Stimulated activated CD8-positive, alpha-beta memory T cell treated with anti-CD3 and anti-CD28 coated beads, Interleukin-4, amount 100 ng/mL, for 48 hours (primary cell): ENCODE measurements at places on chromosomes 5 and 9.

- DNase-seq: peak; percentile 88
These were observed 9.1 kb downstream of the MAN1B1 start for GRCh38 chr9:137095664-137096517.

DNA sequence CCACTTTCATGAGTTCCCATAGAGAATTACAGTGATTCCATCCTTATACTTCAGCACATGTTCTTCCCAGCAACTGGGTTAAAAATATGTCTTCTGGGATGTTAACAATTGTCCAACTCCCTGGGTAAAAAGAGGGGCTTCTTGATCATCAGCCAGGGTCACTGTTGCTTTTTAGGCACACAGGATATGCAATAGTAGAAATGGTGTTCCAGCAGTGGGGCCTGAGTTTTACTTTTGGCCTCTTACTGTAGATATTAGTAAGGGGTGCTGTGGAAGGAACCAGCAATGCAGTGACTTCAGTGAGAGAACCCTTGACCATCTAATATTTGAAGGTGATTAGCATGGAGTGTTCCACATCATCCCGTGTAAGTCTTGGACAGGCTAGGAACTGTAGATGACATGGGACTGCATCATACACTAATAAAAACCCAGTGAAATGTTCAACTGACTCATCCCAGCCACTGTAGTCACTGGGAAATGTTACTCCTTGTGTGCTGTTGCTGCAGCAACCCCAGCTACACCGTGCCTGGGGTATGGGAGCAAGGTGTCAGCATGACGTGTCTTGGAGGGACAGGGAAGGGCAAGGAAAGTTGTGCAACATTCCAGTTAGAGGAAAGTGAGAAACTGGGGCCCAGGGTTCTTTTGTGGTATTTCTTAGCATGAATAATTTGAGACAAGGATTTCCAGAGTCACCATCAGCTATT is 610.9 kb downstream of the RAB3C start:
- no peak for DNase-seq

DNA sequence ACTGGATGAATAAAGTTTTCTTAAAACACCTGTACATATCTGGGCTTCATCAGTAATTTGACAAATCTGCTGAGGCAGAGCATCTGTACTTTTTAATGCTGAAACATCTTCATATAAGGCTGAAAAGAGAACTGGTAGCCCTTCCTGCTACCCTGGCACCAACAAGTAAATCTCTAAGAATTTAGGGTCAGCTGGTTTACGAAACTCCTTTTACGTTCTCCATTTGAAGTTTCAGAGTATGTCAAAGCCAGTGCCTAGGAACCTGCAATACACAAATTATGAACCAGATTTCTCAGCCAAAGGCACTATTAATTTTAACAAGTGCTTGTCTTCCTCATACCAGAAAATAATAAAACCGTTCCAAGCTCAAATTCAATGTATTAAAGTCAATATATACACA is 3.8 kb downstream of the ZFAND5 start:
- DNase-seq: no peak

DNA sequence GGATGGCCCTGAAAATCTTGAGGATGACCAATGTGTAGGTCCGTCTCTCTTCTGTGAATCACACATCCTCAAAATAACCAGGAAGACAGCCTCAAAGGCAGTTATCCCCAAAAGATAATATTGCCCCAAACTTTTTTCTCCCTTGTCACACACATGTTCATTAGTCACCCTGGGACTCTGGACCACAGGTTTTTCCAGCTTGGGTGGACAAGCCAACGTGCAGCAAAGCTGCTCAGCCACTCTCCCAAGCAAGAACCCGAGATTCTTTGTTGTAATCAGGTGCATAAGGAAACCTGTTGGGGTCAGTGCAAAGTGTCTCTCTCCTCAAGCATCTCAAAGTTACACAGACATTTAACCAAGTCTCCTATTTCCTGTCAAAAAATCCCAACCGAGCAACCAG is 196.6 kb downstream of the GNA14 start:
- no peak for DNase-seq

- no peak for DNase-seq
These were observed 208.8 kb downstream of the MELK start for GRCh38 chr9:36781533-36781932.

GRCh38 chr5:158513490-158514318 is 586.0 kb downstream of the EBF1 start:
- no peak for DNase-seq

DNA sequence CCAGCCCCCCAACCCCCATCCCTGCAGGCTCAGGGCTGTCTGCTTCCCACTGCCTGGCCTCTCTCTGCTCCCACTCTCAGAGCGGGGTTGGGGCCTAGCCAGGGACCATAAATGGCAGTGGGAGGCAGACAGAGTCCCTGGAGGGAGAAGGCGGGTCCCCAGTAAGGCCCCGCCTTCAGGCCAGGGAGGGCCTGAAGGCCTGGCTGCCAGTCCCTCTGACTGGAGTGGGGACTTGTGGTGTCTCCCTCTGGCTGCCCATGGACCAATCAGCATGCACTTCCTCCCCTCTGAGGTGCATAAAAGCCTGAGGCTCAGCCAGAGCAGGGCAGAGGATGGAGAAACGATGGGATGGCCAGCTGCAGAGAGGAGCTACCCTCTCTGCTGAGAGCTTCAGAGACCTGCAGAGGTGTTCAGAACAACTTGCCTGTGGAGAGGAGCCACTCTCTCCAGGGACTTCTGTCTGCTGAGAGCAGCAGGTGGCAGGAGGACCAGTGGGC is 2.7 kb upstream of the BTNL9 start:
- no peak for DNase-seq

DNA sequence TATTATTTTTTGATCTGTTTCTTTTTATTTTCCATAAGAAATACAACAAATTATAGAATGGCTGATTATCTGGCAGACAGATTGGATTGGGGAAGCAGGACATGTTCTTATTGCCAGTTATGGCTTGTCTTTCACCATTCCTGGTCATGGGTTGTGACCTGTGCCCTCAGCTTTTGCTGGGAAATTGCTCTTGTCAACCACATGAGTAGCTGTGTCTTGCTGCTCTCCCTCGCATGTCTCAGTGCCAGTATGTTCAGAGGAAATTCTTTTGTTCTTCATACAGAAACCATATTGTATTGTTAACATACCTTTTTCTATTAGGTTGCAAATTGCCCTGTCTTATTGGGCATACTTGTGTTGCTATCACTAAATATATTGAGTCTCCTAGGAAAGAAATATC is 344.1 kb downstream of the OSTF1 start:
- no peak for DNase-seq

DNA sequence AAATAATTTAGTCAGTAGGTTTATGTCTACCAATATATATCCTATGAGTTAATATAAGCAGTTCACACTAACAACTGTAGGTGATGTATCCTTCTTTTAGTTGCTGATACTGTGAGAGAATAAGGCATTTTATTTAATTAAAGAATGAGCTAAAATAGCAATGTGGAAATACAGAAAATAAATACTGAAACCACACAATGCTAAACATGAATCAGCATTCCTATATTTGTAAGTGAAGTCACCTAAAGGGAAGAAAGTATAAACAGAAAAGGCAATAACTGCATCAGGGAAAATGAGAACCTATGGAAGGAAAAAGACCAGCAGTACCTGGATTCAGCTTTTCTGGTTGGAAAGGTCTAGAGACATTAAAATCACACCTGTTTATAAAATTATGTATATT is 336.0 kb downstream of the PDE4D start:
- DNase-seq: no peak

DNA sequence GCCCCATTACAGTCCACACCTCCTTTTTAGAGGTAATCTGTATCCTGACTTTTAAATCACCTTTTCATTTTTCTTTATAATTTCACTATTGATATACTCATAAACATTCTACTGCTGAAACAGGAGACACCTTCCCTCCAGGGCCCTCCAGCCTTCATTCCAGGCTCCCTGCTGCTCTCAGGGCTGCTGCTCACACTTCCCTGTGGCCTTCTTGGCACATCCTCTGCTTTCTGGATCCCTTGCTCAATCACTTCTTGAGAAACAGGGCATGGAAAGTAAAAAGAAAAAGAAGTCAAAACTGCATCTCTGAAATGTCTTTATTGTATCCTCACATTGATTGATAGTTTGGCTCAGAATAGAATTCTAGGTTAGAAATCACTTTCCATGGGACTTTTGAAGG is 19.3 kb upstream of the WNT8A start:
- no peak for DNase-seq

DNA sequence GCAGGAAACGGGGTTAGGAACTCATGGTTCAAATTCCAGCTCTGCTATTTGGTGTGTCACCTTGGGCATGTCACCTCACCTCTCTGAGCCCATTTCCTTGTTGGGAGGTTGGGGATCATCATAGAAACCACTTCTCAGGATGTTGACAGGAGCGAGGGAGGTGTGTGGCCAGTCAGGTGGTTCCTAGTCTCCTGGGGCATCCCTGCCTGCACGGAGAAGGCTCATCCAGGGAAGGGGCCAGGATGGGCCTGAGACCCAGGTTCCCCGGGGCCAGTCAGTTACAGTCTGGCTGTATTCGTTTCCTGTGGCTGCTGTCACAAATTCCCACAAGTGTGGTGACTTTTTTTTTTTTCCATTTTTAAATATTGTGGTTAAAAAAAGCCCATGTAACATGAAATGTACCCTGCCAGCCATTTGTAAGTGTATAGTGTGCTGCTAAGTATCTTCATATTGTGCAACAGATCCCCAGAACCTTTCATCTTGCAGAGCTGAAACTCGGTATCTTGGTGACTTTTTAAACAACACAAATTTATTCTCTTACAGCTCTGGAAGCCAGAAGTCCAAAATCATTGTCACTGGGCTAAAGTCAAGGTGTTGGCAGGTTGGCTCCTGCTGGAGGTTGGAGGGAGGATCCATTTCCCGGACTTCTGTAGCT is 78.7 kb upstream of the UNC5A start:
- no peak for DNase-seq

DNA sequence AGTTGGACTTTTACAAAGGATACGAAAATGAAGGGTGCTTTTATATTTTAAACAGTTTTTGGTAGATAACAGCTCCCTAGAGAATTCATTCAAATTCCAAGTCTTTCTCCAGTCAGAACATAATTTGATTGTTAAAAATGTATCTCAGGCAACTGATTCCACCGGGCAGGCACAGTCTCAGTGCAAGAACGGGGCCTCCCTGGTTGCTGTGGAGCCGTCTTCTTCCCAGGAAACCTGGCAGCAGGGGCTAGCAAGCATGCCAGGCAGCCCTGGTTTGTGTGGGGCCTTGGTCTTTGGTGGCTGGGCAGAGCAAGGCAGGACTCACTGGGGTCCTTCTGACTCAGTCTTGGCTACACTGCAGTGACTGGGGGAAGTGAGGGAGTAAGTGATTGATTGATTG is 143.5 kb downstream of the NXNL2 start:
- no peak for DNase-seq

- DNase-seq: no peak
These were observed 33.8 kb downstream of the ERGIC1 start for GRCh38 chr5:172867761-172868435.

DNA sequence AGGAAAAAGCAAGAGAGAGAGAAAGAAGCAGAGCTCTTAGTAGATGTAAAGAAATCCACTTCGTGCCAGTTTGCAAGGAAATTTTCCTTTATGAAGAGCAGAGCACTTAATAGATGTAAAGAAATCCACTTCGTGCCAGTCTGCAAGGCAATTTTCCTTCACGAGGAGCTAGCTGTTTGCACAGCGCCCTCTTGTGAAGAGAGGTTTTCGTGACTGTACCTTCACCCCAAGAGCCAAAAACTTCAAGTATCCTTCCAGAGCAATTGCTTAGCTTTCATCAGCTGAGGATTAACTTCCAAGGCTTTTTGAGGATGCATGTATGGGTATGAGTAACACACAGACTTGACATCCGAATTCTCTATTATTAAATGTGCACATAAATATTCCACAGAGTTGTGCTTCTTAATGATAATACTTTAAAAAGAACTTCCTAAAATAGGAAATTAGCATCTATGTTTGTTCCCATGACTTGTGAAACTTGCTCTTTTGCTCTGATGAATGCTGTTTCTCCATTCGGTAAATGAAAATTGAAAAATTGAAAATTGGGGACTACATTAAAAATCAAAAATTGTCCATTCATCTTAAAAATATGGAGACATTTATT is 525.6 kb downstream of the PDE4D start:
- peak; percentile 63 for DNase-seq

- no peak for DNase-seq
These were observed 377.3 kb upstream of the MEF2C start for GRCh38 chr5:89260254-89260653.

DNA sequence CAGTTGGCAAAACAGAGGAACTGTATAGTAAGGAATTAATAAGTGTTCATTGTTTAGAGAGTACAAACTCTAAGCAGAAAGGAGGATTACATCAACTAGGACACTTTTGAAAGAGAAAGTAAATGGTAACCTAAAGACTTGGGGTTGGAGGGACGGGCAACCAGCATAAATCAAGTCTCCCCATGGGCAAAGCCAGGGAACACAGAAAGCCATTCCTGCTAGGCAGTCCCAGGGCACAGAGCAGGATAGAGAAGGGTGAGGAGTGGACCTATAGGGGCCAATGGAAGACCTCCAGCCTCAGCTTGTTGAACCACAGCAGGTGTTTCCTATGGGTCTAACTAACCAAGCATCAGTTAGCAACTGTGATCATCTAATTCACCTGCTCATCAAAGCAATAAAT is 9.2 kb upstream of the ERAP1 start:
- DNase-seq: no peak

DNA sequence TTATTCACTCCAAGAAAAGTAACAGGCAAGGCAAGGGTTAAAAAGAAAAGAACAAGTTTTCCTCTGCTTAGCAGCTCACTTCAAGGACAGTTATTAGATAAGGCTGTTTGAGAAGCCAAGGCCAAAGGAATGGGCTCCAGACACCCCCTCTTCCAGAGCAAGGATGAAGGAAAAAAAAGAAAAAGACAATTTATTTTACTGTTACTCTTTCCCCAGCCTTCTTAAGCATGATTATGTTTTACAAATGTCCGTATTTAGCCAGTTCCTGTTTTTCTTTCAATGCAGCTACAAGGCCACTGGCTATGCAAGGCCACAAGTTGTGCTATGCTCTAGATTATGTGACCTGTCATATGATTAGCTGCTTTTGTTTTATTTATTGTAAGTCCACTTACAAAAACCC is 106.5 kb upstream of the SIMC1 start:
- DNase-seq: no peak

- DNase-seq: no peak
These were observed 4.3 kb downstream of the GNA14 start for GRCh38 chr9:77643871-77644270.

- DNase-seq: no peak
These were observed 403 bp downstream of the NINJ1 start for GRCh38 chr9:93133681-93134014.

GRCh38 chr9:35871545-35871944 is 1.3 kb upstream of the OR13J1 start:
- no peak for DNase-seq
